ENCODE measurements at places on chromosomes 1 and 21. TPM values are rescaled to one million over a fixed set of nuclear protein-coding genes. Genes with fewer than 3 reads are reported as not detected.

The CA6 gene
- total RNA-seq = not detected

The HSD3B2 gene
- not detected for total RNA-seq

- no peak for DNase-seq
These were observed 68.4 kb upstream of the EDEM3 start for GRCh38 chr1:184823080-184823479.

GRCh38 chr1:237187842-237188241, 145.9 kb downstream of the RYR2 start:
- no peak for DNase-seq

The CCDC30 gene
- total RNA-seq = 0.65 TPM

Data from GM23248 (cell line).